ENCODE measurements at places on chromosomes 12 and 14.

DNA sequence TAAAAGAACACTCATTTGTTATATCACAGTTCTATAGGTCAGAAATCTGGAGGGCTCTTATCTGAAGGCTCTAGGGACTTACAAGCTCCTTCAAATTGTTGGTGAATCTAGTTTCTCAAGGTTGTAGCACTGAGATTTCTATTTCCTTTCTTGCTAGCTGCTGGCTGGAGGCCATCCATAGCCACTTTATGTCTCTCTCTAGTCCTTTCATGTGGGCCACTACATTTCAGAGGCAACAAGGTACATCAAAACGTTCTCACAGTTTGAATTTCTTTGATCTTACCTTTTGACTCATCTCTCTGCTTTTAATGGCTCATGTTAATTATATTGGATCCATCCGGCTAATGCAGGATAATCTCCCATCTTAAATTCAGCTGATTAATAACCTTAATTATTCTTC, 286.8 kb downstream of the DIO2 start:
- DNase-seq, result no peak

- no peak for DNase-seq
Observed at GRCh38 chr12:26428420-26428819, 233.0 kb downstream of the SSPN start.

DNA sequence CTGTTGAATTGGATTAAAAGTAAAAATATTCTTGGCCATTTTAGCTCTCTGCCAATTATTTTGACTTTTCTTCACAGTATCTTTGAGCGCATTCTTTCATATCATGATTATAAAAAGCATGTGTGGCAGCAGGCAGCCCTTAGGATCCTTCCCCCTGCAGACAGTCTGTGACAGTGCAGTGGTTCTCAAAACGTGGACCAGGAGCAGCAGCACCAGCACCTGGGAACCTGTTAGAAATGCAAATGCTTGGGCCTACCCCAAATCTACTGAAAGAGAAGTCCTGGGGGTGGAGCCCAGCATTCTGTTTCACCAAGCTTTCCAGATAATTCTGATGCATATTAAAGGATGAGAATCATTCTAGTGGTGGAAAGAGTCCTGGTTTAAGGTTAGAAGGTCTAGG, 155.6 kb downstream of the MON2 start:
- DNase-seq, result no peak

DNA sequence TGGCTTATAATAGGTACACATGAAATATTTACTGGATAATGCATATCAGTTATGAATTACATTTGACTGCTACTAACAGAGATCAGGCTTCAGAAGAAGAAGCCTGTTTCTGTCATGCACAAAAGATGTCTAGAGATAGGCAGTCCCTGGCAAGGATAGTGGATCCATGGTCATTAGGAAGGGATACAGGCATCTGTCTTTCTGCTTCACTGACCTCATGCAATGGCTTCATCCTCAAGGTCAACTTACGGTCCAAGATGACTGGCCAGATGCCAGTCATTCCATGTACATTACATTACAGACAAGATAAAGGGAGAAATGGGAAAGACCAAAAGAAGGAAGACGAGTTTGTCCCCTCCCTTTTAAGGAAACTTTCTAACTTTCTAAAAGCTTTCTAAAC, 94.0 kb downstream of the NUAK1 start:
- no peak for DNase-seq

GRCh38 chr14:58082491-58083098, 69.4 kb downstream of the ARMH4 start:
- no peak for DNase-seq

- DNase-seq, result no peak
Observed at GRCh38 chr12:3882896-3883564, 9.8 kb upstream of the PARP11 start.

GRCh38 chr14:35378425-35379233, 25.9 kb downstream of the NFKBIA start:
- DNase-seq, result no peak

GRCh38 chr12:132141976-132142678, 2.0 kb downstream of the DDX51 start:
- no peak for DNase-seq

DNA sequence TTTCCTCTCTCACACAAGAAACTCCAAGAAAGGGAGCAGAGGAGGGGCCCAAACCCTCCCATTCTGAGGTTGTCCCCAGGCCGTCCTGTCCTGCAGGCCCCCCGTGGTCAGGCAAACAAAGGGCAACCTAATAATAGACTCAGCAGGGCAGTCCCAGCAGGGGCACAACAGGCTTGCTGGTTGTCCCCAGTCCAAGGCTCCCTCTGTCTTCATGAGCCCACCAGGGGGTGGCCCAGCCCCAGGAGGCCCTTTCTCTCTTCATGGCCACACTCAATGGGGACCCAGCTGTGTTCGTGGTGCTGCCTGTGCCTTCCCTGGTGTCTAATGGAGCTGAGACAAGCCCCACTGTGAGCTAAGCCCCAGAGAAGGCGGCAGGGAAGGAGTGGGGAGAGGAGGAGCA, 359.9 kb downstream of the ADGRD1 start:
- no peak for DNase-seq

DNA sequence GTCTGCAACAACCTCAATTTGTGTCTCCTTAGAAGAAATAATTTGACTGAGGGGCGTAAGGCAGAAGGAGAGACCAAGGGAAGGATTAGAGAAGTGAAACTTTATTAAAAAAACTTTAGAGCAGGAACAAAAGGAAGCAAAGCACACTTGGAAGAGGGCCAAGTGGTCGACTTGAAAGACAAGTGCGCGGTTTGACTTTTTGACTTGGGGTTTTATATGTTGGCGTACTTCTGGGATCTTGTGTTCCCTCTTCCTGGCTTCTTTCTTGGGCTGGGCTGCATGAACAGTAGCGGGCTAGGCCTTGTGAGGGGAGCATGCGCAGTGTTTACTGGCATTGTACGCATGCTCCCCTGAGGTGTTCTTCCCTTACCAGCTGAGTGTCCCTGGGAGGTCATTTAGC, 369.3 kb upstream of the DCN start:
- no peak for DNase-seq

DNA sequence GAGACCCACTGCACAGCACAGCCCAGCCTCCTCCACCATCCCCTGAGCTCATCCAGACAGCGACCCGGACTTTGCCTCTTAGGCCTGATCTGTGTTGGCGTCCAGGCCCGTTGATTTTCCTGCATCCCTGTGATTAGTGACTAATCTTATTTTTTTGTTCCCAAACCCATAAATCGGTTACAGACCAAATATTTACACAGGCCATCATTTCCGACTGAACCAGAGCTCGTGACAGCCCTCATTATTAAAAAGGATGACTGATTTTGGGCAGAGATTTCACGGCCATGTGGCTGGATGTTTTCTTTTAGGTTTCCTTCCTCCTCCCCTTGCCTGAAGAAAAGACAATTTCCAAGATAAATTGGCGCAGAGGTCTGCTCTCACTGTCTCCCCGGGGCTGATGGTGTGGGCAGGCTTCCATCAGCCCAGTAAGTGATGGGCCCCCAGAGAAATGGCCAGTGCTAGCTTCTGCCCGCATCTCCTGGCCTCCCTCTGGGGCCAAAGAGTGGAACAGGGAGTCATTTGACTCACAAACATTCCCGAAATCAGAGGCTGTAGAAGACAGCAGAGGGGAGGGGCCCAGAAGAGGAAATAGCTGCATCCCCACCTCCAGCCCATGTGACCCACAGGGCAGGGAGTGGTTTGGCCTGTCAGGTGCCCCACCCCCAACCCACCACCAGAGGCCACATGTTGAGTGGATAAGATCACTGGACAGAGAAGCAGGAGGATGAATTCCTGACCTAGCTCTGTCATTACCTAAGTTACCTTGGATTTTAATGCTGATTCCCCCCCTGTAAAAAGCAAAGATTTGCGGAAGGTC, 283.5 kb downstream of the KSR2 start:
- DNase-seq, result peak; percentile 30

DNA sequence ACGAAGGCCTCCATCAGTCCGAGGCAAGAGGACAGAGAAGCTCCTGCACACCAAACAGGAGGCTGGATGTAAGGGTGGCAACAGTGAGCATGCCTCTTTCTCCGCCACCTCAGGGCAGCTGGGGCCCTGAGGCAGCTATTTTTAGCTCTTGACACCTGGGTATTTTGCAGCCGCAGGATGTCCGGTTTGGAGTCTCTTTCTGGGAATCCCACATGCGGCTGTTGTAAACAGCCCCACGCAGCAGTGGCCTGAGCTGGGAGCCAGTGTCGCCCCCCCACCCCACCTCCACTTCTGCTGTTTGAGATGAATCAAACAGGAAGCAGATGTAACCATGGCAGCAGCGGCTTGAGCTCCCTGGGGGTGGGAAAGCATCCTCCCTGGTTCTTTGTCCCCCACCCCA, 11.7 kb downstream of the HDAC7 start:
- DNase-seq, result no peak

DNA sequence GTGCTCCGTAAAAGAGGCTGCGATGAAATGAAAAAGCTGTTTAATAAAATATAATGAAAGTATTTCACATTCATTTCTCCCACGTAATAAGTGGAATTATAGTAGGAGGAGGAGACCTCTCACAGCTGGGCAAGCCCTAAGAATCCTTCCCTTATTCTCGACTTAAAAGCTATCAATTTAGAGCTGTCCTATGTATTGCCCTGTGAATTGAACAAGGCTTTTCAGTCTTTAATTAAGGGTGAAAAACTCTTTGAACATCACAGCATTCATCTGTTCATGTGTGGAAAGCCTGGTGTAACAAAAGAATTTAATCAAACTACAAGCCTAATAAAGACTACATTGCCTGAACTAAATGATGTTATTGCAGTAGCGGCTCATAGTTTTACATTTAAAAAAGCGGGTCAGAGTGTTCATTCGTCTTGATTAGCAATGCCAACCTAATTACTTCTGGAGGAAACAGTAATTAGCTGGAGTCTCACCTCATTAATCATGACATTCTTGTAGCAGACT, 142.0 kb downstream of the ETNK1 start:
- no peak for DNase-seq

GRCh38 chr12:26014085-26014484, 55.6 kb downstream of the RASSF8 start:
- no peak for DNase-seq

DNA sequence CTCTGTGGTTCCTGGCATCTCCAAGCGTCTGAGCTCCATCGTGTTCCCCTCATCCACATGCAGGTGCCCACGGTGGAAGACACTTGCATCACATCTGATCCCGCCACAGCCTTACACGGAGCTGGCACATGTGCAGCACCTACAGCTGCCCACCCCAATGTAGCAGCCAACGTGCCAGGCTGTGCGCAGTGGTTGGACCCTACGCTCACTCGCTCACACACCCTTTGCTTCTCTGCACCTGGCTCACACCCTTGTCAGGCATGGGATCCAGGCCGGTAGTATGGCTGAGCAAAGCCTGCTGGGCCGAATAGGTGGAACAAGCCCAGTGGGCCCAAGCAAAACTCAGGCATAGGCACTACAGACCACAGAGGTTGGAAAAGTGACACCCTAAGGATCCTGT, 567.2 kb downstream of the FSCB start:
- DNase-seq, result no peak

- no peak for DNase-seq
Observed at GRCh38 chr14:52998376-52999015, 47.6 kb upstream of the FERMT2 start.

DNA sequence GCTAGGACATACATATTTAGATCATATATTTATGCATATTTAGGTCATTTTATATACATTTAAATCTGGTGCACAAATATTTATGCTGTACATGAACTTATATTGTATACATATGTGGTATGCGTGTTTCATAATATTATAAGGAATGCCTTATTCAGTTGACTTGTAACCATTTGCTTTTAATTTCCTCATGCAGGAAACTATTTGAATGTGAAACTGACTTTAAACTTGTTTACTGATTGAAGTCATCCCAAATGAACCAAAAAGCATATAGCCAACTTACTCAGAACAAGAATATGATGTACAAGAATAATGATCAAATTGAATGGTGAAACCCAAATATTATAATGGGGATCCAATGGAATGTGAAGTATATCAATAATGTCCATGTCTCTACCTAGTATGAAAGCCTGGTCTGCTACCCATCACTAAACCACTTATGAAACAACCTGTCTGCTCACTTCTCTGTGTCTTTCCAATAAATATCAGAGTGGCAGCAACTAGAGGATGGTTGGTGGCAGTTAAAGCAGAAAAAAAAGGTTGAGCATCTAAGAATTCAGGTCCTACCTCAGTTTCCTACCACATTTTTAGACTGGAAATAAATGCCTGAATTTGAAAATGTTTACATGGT, 38.3 kb downstream of the RPS6KA5 start:
- DNase-seq, result no peak

- no peak for DNase-seq
Observed at GRCh38 chr12:5861416-5861815, 83.6 kb downstream of the ANO2 start.

GRCh38 chr12:130053651-130054069, 108.6 kb upstream of the FZD10 start:
- DNase-seq, result peak; percentile 50

GRCh38 chr12:6461401-6462233, 8.9 kb downstream of the VAMP1 start:
- no peak for DNase-seq

DNA sequence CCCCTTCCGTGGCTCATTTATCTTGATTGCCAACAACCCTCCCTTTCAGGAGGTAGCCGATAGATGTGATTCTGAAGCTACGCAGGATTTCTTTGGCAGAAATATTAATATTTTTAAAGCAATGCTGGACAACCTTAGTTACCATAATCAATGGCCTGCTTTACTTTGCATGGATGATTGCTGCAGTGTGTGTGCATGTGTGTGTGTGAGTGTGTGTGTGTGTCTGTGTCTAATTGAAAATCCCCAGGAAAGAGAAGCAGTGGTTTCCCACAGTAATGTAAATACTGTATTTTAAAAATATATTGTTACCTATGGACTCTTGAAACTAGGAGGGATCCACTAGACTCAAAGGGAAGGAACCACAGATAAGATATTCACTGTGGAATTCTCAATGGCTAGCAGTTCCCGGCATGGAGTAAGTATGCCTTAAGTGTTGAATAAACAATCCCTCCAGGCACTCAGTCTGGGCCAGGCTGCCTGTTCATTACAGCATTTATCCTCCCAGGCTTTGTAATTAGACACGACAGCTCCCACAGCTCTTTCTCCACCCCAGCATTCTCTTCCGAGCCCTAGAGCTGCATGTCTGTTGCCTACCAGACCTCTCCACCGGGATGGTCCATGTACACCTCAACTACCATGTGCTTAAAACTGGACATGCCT, 22.5 kb upstream of the C14orf132 start:
- no peak for DNase-seq

DNA sequence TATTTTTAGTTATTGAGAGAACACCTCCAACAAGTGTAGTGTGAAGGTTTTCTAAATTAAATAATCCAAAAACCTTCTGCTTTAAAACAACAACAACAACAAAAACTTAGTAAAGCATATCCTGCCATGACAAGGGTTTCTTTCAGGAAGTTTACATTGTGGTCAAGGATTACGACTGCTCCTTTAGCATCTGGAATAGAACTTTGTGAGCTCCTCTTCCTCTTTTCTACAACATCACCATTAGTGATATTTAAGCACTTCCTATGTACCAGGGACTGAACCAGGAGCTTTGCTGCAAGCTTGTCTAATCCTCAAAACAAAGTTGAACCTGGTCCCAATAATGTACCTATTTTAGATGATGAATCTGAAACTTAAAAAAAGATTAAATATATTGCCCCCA, 315.4 kb upstream of the KITLG start:
- DNase-seq, result no peak

GRCh38 chr12:50785406-50786001, 21.6 kb downstream of the ATF1 start:
- DNase-seq, result no peak

GRCh38 chr14:78316052-78316451, 145.9 kb downstream of the NRXN3 start:
- no peak for DNase-seq

- DNase-seq, result no peak
Observed at GRCh38 chr12:108696996-108697290, 34.4 kb downstream of the CORO1C start.

Measured in NCI-H526 (cell line).